Caco-2 (cell line): ENCODE measurements at places on chromosomes 1 and 21. TPM values are rescaled to one million over a fixed set of nuclear protein-coding genes. Genes with fewer than 3 reads are reported as not detected.

Gene ERG
- total RNA-seq: not detected in 2 replicates

Gene KCNJ9
- not detected in 2 replicates for total RNA-seq

Gene KHDRBS1
- 131 and 137 TPM in 2 replicates for total RNA-seq

Gene GNL2
- 51.6 and 53.8 TPM in 2 replicates for total RNA-seq

GRCh38 chr1:117735045-117735992, 129.5 kb downstream of the TENT5C start:
- H3K36me3 ChIP-seq: no peaks in the 10 kb centered on the region
- no peak for DNase-seq
- H3K4me1 ChIP-seq: 0 out of 2 replicates have a peak, but pooled peaks cover 10% of the 10 kb centered on the region
- no peak overlapping the region for H3K4me3 ChIP-seq

DNA sequence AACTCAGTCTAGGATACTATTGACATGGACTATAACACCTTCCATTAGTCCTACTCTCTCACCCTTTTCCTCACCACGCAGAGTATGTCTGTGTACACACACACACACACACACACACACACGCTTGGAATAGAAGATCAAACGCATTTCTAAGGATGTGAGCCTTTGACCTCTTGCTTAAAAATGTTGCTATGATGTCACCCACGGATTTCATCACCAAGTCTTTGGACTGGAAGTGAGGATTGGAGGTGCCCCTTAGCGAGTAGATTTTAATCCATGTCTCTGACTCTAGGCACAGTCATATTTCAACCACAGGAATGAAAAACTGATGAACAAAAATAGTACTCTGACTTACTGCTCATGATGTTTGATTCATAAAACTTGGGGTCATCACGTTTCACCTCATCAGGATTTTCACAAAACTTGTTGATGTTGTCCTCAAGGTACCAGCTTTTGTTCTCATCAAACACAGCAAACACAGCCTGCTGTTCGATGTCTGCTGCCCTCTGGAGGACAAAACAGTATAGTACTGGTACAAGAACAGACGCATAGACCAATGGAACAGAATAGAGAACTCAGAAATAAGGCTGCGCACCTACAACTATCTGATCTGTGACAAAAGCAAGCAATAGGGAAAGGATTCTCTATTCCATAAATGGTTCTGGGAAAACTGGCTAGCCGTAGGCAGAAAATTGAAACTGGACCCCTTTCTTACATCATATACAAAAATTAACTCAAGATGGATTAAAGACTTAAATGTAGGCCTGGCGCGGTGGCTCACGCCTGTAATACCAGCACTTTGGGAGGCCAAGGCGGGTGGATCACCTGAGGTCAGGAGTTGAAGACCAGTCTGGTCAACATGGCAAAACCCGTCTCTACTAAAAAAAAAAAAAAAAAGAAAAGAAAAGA, 39.9 kb downstream of the F5 start:
- no peaks in the 10 kb centered on the region for H3K36me3 ChIP-seq
- H3K27me3 ChIP-seq: no peaks in the 10 kb centered on the region
- no peak overlapping the region for H3K27ac ChIP-seq
- no peak overlapping the region for H3K4me3 ChIP-seq

- H3K27me3 ChIP-seq: no peaks in the 10 kb centered on the region
- no peak overlapping the region for H3K27ac ChIP-seq
- H3K4me3 ChIP-seq: no peak overlapping the region
- no peak for DNase-seq
Measured at GRCh38 chr1:9332513-9333143, 39.9 kb downstream of the SPSB1 start.

- H3K27ac ChIP-seq: no peak overlapping the region
- no peaks in the 10 kb centered on the region for H3K27me3 ChIP-seq
- no peak for DNase-seq
- no peaks in the 10 kb centered on the region for H3K4me1 ChIP-seq
- no peak overlapping the region for H3K4me3 ChIP-seq
Measured at GRCh38 chr1:198030682-198031081, 113.5 kb downstream of the LHX9 start.

- peaks cover 27% of the 10 kb centered on the region for H3K4me1 ChIP-seq
- no peak for DNase-seq
- H3K4me3 ChIP-seq: no peak overlapping the region
- no peaks in the 10 kb centered on the region for H3K27me3 ChIP-seq
- H3K27ac ChIP-seq: no peak overlapping the region
Measured at GRCh38 chr1:15738416-15739113, 2.5 kb downstream of the SLC25A34 start.

- H3K4me3 ChIP-seq: no peak overlapping the region
- no peak for DNase-seq
- H3K27ac ChIP-seq: no peak overlapping the region
- no peaks in the 10 kb centered on the region for H3K27me3 ChIP-seq
- no peaks in the 10 kb centered on the region for H3K36me3 ChIP-seq
Measured at GRCh38 chr1:236354330-236355147, 39.5 kb upstream of the EDARADD start.

GRCh38 chr1:248824701-248825100, 1.0 kb downstream of the SH3BP5L start:
- H3K27me3 ChIP-seq: no peaks in the 10 kb centered on the region
- peak overlapping the region; percentile 99 for H3K27ac ChIP-seq
- no peaks in the 10 kb centered on the region for H3K36me3 ChIP-seq
- no peak for DNase-seq

- H3K4me1 ChIP-seq: no peaks in the 10 kb centered on the region
- DNase-seq: no peak
- H3K4me3 ChIP-seq: no peak overlapping the region
- H3K36me3 ChIP-seq: no peaks in the 10 kb centered on the region
- no peaks in the 10 kb centered on the region for H3K27me3 ChIP-seq
- no peak overlapping the region for H3K27ac ChIP-seq
Measured at GRCh38 chr1:33268927-33269610, 12.8 kb downstream of the ZNF362 start.

DNA sequence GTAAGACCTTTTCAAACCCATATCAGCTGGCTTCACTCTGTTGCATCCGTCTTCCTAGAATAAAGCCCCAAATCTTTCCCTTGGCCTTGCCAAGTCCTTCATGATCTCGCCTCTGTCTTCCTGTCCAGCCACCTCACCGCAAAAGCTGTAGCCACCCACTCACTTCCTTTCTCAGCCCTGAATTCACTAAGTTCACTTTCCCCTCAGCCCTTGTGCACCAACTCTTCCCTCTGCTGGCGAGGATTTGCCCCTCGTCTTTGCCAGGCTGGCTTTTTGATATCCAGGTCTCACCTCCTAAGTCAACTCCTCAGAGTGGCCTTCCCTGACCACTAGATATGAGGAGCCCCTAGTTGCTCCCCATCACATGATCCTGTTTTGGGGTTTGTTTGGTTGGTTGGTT, 3.9 kb upstream of the COL16A1 start:
- no peak overlapping the region for H3K4me3 ChIP-seq
- no peak overlapping the region for H3K27ac ChIP-seq
- no peaks in the 10 kb centered on the region for H3K36me3 ChIP-seq
- DNase-seq: no peak
- H3K4me1 ChIP-seq: peaks cover 9% of the 10 kb centered on the region
- no peaks in the 10 kb centered on the region for H3K27me3 ChIP-seq

GRCh38 chr21:45959779-45960390, 21.7 kb upstream of the COL6A1 start:
- H3K27me3 ChIP-seq: no peaks in the 10 kb centered on the region
- H3K36me3 ChIP-seq: no peaks in the 10 kb centered on the region
- no peak overlapping the region for H3K4me3 ChIP-seq
- no peak overlapping the region for H3K27ac ChIP-seq

DNA sequence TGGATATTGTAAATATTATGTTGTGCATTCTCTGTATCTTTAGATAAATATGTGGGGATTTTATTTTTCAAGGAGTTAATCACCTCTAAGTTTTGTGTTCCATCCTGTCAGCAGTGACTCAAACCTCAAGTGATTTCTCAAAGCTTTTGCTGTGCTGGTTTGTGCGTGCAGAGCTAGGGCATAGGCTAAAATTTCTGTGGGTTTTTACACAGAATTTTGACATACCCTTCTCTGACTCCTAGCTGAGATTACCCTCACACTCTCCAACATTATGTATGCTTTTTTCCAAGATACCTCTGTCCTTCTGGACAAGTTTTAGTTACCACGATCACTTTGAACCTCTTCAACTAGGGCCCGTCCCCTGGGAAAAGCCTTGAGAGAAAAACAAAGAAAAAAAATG, 384.9 kb downstream of the NCAM2 start:
- H3K36me3 ChIP-seq: no peaks in the 10 kb centered on the region
- no peaks in the 10 kb centered on the region for H3K4me1 ChIP-seq
- H3K27me3 ChIP-seq: no peaks in the 10 kb centered on the region
- DNase-seq: no peak

GRCh38 chr1:188363943-188364342, 1535.2 kb downstream of the PLA2G4A start:
- H3K4me1 ChIP-seq: peaks cover 4% of the 10 kb centered on the region; the same call in 1 of the 2 replicates
- H3K36me3 ChIP-seq: no peaks in the 10 kb centered on the region
- no peaks in the 10 kb centered on the region for H3K27me3 ChIP-seq
- no peak for DNase-seq
- H3K27ac ChIP-seq: no peak overlapping the region
- no peak overlapping the region for H3K4me3 ChIP-seq

- H3K4me3 ChIP-seq: no peak overlapping the region
- no peaks in the 10 kb centered on the region for H3K36me3 ChIP-seq
- H3K27ac ChIP-seq: no peak overlapping the region
- H3K4me1 ChIP-seq: no peaks in the 10 kb centered on the region
Measured at GRCh38 chr1:4614371-4615137, 39.9 kb upstream of the AJAP1 start.

- H3K27ac ChIP-seq: peak overlapping the region; percentile 44
- peaks cover 3% of the 10 kb centered on the region; the same call in 1 of the 2 replicates for H3K36me3 ChIP-seq
Measured at GRCh38 chr1:153945795-153946621, 510 bp downstream of the DENND4B start.

DNA sequence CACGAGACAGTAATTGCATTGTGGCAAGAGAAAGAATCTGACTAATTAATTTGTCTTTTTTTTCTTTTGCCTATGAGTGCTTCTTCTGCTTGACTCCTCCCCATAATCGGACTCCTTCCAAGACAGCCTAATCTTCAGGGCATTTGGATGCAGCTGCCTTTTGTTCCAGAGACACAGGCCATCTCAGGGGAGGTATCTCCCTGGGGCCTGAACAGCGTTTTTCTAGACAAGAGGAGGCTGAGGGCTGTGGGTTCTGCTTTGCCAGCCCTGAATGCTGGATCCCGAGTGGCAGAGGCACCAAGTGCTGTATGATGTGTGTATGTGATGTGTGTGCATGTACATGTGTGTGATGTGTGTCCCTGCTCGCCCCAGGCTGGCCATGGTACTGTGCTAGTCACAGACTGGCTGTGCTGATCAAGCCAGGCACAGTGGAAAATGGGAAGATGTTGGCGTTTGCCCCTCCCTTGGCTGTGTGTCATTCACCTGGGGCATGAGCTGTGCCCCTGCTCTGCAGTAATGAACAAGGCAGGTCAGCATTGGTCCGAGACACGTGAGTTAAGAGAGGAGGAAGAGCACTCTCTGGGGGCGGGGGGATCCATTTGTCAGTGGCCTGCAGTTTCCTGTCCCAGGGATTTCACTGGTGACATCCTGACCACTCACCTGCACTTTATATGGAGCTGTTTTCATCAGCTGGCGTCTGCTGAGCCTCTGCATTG, 77.2 kb downstream of the ADARB1 start:
- no peaks in the 10 kb centered on the region; the same call in 1 of the 2 replicates for H3K36me3 ChIP-seq
- no peak overlapping the region for H3K4me3 ChIP-seq
- no peak for DNase-seq
- H3K4me1 ChIP-seq: no peaks in the 10 kb centered on the region
- H3K27ac ChIP-seq: no peak overlapping the region

DNA sequence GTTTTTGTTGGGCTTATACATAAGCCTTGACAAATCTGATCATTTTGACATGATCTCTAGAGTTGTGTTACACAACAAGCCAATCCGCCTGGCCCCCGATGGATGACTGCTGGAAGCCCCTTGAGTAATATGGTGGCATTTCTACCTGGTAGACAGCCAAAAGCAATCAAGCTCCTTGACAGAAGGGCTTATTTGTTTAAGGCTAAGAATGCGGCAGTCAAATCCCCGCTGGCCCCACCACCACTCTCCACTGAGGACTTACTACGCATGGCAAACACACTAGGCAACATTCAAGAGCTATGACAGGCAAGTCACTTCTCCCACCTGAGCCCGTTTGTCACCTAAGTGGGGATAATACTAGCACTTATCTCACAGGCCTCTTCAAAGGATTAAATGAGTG, 33.4 kb upstream of the C1orf198 start:
- H3K4me1 ChIP-seq: peaks cover 28% of the 10 kb centered on the region
- H3K4me3 ChIP-seq: no peak overlapping the region
- no peaks in the 10 kb centered on the region for H3K27me3 ChIP-seq
- DNase-seq: peak; percentile 67

DNA sequence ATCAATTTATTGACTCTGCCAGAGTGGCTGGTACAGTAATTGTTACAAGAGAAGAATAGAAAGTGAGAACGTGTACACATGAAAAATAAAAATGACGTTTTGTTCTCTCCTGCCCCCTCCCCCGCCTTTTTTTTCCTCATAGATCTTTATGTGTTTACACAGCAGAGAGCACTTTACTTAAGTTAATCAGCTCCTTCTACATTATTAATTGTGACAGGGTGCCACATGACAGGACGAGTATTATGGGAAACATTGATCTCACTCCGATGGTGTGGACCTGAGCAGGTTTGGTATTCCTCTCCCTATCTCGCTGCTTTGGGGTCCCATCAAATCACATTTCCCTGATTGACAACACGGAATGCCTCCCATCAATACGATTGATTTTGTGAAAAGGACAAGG, 285.7 kb downstream of the TM2D1 start:
- no peak overlapping the region for H3K4me3 ChIP-seq
- no peak overlapping the region for H3K27ac ChIP-seq
- peaks cover 30% of the 10 kb centered on the region for H3K4me1 ChIP-seq
